Left ventricle myocardium inferior (tissue), 1 donor: ENCODE measurements at places on chromosomes 4 and X. TPM values are rescaled to one million over a fixed set of nuclear protein-coding genes. Genes with fewer than 3 reads are reported as not detected.
A peak's percentile ranks its signal among the peaks of the same experiment; 100 is the strongest.

- no peak for DNase-seq
Measured at GRCh38 chr4:10466161-10466560, 8.9 kb upstream of the ZNF518B start.

GRCh38 chr4:169152899-169153298 lies 117.9 kb downstream of the SH3RF1 start:
- DNase-seq, result no peak

DNA sequence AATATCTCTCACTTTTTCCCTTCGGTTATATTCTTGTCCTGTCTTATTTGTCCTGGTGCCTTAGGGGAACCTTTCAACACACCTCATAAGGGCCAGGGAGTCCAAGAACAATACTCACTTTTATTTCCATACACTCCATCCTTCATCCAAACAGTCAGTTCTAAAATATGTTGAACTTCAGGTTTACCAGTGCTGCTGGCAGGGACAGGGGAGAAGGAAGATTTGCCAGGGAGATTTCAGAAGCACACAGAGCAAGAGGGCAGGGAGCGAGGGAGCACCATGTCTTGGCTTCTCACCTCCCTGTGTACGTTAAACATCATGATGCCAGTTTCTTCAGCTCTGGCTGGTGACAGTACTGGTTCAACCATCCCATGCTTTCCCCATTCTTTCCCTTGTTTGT lies 631.1 kb upstream of the FAT1 start:
- no peak for DNase-seq

GRCh38 chrX:10231461-10231860 lies 74.7 kb downstream of the CLCN4 start:
- no peak for DNase-seq

DNA sequence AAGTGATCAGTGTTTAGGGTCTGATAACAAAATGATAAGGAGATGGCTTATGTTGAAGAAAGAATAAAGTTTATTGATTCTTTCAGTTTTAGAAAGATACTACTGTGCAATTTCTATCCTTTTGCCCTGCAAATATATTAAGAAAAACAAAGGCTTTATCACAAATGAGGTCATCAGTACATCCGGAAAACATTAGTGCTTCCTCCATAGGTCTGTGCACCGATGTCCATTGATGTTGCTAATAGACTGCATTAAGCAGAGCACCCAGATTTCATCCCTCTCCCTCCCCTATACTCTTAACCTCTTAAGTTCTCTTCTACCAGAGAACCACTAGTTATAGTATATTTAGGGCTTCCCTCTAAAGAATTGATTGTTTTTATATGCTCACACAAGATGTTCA lies 53.7 kb upstream of the HHIP start:
- DNase-seq, result no peak

DNA sequence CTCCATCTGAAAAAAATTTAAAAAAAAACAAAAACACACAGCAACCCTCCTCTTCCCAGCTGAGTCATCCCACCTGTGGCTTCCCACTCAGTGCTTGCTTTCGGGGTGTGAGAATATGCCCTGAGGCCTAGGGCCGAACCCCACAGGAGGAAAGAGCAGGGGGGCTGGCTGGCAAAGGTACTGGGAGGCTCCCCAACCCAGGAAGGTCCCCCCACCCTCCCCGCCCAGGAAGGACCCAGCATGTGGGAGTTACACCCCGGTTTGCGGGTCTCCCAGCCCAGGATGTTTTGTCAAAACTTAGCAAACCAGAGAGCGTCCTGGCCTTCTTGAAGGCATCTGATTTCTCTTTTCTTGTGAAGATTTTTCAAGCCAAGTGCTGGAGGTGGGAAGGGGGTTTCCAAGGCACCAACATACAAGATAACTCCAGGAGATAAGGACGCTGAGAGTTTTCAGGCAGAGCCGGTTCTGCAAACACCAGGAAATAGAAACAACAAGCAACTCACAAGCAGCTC lies 25.7 kb upstream of the CSF2RA start:
- no peak for DNase-seq

DNA sequence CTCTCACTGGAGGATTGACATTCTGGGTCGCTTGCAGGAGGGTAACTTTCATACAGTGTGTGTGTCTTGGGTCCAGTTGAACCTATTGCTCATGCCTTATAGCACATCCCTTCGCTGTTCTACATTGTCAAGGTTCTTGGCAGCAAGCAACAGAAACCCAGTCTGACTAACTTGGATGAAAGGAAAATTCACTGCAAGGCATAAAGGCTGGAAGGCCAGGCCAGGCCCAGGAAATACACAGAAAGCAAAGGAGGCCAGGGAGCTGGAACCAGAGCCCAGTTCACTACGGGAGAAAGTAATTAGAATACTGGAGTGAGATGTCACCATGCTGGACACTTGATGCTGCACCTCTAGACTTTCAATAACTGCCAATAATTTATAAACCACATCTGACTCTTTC lies 353.8 kb upstream of the GATB start:
- DNase-seq, result no peak

GRCh38 chrX:15382813-15383212 lies 1.4 kb downstream of the VEGFD start:
- DNase-seq, result no peak

- no peak for DNase-seq
Measured at GRCh38 chrX:66050140-66050569, 10.3 kb upstream of the VSIG4 start.

- DNase-seq, result no peak
Measured at GRCh38 chr4:126247409-126247808, 932.7 kb downstream of the FAT4 start.

GRCh38 chr4:6769233-6769988 lies 13.1 kb upstream of the KIAA0232 start:
- no peak for DNase-seq

DNA sequence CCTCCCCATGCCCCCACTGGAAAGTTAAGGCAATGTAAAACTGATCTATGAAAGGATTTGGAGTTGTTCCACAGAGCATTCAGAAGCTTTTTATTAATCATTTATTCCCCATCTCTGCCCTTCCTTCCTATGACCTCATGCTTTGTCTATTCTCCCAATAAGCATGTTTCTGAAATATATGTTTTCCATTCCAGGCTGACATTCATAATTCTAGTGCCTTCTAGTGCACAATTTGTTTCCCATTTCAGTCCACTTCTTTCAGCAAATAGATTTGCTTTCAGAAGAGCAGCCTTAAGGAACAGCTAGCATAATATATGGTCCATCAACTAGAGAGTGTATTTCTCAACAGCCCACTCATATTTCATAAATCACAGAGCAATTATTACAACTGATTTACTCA lies 77.1 kb upstream of the ATXN3L start:
- DNase-seq, result no peak

GRCh38 chr4:72899214-72899613 lies 170.3 kb downstream of the COX18 start:
- DNase-seq, result no peak

- no peak for DNase-seq
Measured at GRCh38 chr4:102535398-102536082, 34.4 kb downstream of the NFKB1 start.

DNA sequence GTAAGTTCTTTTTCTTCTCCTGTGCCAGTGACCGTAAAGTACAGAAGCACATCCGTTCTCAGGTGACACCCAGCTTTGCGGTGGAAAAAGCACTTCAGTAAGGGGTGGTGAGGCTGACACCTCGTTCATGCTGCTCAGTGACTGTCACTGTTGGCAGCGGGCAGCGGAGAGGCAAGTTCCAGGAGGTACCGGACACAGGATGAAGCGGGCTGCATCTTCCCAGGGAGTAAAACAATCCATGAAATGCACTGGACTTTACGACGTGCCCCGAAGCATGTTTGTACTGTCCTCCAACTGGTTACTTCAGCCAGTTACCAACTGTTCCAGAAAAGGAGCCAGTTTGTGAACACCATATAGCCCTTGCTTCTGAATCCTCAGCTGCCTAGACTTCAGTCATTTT lies 110.7 kb downstream of the ZNF827 start:
- no peak for DNase-seq

DNA sequence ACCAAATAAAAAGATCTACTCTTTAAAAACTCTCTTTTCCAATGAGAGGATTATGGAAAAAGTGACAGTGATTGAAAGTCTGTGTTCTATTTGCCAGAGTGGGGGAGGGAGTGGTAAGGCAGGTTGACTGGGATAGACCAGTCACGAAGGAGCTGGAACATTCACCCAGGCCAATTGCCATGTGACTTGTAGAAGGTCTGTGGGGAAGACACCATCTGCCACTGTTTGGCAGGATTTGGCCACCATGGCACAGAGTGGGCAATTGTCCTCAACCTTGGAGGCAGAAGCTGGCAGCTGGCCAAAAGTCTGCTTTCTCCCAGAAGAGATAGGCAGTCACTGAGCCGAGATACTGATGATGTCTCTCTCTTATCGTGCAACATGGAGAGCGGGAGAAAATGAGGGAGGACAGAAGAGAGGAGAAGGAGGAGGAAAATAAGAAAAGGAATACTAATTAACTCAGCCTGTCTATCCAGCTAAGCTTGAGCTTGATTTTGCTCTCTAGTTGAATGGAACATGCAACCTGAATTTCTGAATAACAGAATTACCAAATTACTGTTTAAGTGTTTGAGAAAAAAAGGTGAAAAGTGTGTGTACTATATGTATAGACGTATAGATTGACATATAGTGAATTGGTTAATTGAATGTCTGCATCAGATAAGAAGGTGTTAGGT lies 267.1 kb downstream of the ARHGAP24 start:
- DNase-seq, result peak; percentile 28

GRCh38 chr4:148454835-148455234 lies 12.6 kb upstream of the NR3C2 start:
- DNase-seq, result no peak

GRCh38 chr4:52704661-52705060 lies 45.6 kb upstream of the USP46 start:
- DNase-seq, result no peak

DNA sequence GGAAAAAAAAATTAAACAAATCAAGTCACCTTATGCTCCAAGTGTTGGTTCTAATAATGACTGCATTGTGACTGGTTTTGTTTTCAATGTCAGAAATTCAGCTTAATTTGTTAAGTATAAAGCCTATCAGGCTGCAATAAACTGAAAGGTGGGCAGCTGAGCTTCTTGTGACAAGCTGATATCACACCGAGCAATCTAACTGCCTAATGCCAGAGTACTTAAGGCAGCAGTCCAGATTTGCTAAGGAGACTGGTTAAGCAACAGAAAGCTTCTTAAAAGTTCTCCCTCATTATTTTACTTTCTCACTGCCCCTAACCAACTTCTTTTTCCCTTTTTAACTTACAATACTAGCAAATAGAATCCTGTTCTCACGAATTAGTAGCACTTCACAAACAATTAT lies 201.0 kb downstream of the MAB21L2 start:
- no peak for DNase-seq

DNA sequence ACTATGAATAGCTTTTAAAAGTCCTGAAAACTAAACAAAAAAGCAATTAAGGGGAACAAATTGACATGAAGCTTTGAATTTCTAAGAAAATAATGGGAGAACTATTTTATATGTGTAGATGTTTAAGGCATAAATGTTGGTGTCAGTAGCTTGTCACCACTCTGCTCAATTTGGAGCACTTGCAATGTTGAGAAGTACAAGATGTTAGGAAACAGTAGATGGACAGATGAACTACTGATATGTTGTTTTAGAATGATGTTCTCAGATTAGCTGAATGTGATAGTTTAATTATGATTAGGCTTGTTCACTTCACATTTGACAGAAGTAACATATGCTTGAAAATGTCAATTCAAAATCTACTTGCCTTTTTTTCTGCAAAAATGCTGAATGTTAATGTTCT lies 525.7 kb upstream of the IGFBP7 start:
- no peak for DNase-seq

DNA sequence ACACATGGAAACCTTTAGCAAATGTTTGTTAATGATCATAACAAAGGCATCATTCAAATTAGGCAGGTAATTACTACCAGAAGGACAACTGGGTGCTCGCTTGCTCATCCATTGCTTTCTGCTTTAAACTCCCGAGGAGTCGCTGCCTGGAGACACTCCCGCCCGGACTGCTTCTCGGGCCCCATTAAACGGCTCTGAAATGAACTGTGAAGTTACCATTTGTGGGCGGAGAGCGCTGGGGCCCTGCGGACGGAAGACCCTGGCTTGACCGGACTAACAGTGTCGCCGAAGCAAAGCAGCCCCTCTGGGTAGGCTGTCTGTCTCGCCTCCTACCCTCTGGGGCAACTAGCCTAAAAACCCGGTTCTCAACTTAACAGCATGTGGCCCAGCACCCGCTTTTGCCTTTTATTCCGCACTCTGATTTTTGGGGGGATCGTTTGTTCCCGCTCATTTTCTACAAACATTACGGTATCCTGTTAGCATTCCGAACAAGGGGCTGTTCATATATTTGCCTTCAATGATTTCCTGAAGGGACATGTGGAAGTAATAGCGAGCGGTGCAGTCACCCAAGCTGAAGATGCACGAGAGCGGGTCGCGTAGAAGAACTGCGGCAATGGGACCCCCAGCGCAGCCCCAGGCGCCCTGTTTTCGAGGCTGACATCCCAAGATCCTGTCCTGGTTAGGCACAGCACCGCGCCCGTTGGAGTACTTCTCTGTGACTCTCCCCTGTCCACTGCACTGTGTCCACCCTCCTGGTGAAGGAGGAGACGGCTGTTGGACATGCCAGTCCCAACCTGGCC lies 1.6 kb upstream of the PDGFRA start:
- no peak for DNase-seq

GRCh38 chr4:22416403-22416802 lies 99.5 kb downstream of the ADGRA3 start:
- DNase-seq, result no peak

DNA sequence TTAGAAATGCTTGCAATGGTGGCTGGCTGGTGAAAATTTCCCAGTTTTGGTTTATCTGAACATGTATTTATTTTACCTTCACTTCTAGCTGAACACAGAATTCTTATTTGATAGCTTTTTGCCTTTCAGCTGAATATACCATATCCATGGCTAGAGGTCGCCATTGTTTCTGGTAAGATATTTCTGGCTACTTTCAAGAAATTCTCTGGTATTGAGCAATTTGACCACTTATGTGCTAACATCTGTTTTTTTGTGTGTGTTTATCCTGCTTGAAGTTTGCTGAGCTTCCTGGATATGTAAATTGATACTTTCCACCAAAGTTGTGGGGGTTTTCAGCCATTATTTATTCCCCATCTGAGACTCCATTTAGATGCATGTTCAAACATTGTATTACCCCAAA lies 75.4 kb downstream of the FBXW7 start:
- no peak for DNase-seq

DNA sequence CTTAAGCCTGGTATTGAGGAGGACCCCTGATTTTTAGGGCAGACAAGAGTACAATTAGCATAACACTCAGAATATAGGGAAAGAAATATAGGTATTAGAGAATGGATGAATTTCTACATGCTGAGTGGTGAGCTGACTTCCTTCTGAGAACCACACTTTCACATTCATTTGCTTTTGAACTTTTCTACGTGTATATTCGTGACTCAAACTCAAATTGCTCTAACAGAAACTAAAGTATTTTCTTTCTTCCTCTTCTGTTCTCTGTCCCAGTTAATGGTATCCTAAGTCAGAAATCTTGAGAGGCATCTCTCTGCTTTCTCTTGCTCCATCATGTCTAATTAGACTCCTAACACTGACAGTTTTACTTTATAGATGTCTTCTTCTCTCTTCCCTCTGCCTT lies 103.2 kb upstream of the CITED1 start:
- no peak for DNase-seq

- DNase-seq, result no peak
Measured at GRCh38 chrX:19193565-19193964, 71.3 kb upstream of the ADGRG2 start.

Gene XAGE1A
- total RNA-seq, result not detected

Gene PRPS2
- total RNA-seq, result 3.7 TPM

Gene USP17L21
- not detected for total RNA-seq

Gene EREG
- not detected for total RNA-seq

Gene DDX53
- total RNA-seq, result not detected

Gene FRG2
- not detected for total RNA-seq

Gene HPGDS
- total RNA-seq, result 2.3 TPM

Gene SPANXN4
- not detected for total RNA-seq
